ENCODE measurements at places on chromosomes 5 and 9.

GRCh38 chr5:4640795-4641194 is 499.3 kb upstream of the ADAMTS16 start:
- no peak for DNase-seq

DNA sequence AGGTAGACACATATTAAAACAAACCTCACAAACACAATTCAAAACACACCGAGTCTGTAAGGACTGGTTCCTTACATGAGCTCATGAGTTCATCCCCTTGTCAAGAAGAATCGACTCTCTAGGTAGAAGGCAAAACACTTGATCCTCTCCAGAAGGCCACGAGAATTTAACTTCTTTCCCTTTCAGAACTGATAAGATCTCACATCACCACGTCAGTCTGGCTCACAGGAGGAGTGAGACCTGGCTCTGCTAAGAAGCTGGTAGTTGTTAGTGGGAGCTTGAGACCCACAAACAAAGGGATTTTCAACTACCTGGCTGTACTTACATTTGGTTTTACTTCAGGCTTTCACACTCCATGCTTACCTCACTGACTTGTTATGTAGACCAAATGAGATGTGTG is 459.2 kb downstream of the ARHGEF28 start:
- DNase-seq: no peak

- peak; percentile 66 for DNase-seq
Observed at GRCh38 chr9:136342181-136343120, 15.1 kb downstream of the GPSM1 start.

DNA sequence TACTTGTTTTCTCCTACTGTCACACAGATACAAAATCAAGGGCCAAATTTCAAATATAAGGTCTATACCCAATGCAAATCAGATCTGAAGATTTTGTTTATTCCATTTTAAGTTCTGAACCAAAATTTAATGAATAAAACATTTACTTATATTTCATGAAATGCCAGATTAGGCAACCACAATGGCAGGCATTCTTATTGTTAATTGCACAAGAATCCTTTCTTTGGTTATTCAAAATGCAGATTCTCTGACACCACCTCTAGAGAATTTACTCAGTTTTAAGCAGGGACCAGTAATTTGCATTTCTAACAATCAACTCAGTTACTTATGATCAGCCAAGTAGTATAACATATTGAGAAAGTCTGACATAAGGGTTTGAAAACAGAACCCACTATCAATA is 972.4 kb upstream of the ACO1 start:
- no peak for DNase-seq

DNA sequence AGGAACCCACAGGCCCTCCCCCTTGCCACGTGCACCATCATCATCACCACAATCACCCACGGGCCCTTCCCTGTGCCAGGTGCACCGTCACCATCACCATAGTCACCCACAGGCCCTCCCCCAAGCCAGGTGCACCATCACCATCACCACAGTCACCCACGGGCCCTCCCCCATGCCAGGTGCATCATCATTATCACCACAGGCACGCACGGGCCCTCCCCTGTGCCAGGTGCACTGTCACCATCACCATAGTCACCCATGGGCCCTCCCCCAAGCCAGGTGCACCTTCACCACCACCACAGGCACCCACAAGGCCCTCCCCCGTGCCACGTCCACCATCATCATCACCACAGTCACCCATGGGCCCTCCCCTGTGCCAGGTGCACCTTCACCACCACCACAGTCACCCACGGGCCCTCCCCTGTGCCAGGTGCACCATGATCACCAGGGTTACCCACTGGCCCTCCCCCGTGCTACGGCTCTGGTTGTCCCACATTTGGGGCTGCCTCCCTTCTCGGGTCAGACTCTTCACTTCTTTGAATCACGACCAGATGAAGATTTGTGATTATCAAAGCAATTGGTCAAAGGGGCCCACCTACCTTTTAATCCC is 69.1 kb upstream of the OLFM1 start:
- no peak for DNase-seq

DNA sequence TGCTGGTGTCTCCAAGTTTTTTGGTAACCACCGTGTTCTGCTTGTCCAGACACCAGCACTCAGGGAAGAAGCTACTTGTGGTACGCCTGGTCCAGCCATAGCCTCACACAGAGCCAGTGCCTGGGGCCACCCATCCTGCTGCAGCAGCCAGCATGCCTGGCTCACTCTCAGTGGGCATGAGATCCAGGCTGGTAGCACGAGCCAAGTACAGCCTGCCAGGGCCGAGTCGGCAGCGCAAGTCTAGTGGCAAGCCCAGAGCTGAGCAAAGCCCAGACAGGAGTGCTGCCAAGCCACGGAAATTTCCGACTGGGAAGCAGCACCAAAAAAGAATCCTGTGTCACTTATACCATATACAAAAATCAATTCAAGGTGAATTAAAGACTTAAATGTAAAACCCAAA is 36.3 kb upstream of the FBXL17 start:
- DNase-seq: no peak

GRCh38 chr9:37650873-37651768 is at the start of gene FRMPD1:
Gene FRMPD1 (plus strand): TSS chr9:37650954. CDS start chr9:37692642, 41,688 bp downstream.
- DNase-seq: peak; percentile 12

GRCh38 chr9:132756214-132756845 is 86.1 kb downstream of the GTF3C4 start:
- no peak for DNase-seq

DNA sequence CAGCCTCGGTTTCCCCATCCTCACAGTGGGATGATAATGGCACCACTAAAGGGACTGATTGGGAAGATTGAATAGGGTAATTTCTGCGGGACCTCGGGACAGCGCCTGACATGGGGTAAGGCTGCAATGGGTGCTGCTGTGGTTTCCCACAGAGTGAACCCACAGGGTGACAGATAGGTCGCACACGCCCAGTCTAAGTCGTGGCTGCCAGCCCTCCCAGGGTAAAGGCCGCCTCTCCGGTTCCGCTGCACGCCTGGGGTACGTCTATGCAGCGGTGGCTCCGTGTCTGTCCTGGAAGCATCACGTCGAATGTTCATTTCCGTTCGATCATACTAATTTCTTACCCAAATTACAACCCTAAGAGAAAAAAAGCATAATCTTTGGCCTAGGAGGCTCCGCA is 631 bp downstream of the CFAP77 start:
- no peak for DNase-seq

DNA sequence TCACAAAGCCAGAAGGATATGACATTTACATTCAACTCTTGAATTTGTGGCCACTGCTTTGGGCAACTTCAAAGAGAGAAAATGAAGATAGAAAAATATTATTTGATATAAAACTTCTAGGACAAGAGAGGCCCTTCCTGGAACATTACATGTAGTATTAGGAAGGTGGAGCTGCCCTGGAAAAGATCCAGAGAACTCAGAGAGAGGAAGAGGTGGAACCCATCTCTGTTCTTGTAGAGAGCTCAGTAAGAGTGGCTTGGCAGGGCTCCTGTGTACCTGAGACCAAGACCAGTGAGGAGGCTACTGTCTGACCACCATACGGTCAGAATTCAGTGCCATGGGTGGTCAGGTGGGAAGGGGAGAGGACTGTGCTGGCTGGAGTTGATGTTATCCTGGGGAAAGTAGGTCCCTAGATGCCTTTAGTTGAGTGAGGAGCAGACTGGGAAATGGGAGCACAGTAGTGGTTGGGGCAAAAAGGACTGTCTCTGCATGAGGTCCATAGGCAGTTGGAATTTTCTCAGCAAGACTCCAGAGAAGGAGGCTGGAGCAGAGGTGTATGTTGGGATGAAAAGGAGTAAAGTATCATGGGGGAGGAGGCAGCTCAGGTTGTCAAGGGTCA is 7.6 kb downstream of the TGFBI start:
- no peak for DNase-seq

DNA sequence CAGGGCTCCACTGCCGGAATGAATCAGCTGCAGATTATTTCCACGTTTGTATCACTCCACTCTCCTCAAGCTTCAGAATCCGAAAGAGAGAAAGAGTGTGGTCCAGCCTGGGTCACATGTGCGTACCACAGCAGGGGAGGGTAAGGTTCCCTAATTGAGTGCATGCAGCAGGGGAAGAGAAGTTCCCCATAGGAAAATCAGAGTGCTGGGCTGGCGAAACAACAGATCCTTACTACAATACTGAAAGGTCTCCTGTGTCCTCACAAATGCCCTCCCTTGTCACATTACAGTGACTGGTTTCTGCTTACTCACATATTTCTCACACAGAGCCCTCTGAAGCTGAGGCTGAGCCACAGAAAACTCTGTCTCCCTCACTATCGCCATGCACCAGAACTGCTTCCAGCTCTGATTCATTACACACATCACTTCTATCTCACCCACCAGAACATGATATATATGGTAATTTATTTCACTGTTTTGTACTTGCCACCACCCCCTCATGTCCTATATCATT is 532.2 kb upstream of the TUSC1 start:
- DNase-seq: no peak

GRCh38 chr9:643966-644365 is 197.5 kb upstream of the DMRT1 start:
- no peak for DNase-seq

- DNase-seq: peak; percentile 37
Observed at GRCh38 chr9:15295761-15296405, 11.1 kb downstream of the TTC39B start.

DNA sequence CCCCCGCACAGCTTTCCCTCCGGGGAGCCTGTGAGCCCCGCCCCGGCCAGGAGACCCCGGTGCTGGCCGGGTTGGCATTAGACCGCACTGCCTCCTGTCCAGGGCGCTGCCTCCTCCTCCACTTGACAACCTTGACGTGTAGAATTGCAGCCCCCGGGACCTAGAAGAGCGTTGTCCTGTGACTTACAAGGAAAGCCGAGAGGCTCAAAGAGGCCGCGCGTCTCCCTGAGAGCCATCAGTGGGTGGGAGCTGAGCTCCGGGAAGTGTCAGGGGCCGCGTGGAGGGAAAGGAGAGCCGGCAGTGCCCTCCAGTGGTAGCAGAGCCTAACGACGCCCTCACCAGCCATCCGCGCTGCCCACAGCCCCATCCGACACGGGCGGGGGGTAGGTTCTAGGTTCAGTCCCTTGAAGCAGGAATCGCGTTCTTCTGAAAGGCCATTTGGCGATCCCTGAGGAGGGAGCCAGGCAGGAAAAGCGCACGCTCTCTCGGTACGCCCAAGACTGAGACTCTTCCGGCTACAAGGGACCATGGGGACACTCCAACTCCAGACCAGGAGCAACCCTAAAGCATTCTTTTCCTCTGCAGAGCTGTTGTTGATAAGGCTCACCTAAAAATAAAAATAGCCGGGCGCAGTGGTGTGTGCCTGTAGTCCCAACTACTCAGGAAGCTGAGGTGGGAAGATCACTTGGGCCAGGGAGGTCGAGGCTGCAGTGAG is 40.6 kb upstream of the SAP30L start:
- DNase-seq: peak; percentile 83

DNA sequence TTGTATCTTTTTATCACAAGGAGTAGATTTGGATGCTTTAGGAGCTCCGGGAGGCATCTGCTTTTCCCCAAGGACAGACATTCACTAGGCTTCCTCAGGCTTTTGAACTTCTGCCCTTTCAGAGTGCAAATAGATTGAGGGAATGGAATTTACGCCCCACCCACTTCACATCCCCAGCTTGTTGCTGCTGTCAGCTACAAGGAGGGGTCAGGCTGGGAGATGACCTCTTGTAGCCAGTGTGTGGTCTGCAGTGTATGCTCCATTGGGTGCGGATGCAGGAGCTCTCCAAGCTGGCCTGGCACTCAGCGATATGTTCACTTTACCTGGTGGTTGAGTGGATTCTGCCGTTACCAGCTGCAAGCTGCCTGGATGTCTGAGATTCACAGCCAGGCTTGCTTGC is 6.4 kb downstream of the TNFSF15 start:
- no peak for DNase-seq

DNA sequence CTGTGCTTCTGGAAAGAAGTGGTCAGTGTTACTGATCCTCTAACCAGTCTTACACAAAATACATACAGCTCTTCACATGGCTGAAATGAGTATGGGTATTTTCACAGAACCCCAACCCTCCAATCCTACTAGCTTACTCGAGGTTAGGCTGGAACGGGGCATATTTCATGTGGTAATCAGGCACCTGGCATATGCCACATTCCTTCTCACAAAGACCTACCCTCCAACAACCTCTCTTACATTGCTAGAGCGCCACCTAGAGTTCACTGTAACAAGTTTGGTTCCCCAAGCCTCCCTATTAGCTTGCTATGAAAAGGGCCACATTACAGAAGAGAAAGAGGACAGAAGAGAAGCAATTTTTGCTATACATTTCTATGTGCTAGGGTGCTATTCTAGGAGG is 597.3 kb downstream of the PRELID2 start:
- DNase-seq: peak; percentile 54
